ENCODE measurements at places on chromosomes 2 and 18. TPM values are rescaled to one million over a fixed set of nuclear protein-coding genes. Genes with fewer than 3 reads are reported as not detected.

PFN4 gene
- not detected for total RNA-seq

KIAA2012 gene
- not detected for total RNA-seq

BMP10 gene
- total RNA-seq = not detected

STAT4 gene
- not detected for total RNA-seq

DNA sequence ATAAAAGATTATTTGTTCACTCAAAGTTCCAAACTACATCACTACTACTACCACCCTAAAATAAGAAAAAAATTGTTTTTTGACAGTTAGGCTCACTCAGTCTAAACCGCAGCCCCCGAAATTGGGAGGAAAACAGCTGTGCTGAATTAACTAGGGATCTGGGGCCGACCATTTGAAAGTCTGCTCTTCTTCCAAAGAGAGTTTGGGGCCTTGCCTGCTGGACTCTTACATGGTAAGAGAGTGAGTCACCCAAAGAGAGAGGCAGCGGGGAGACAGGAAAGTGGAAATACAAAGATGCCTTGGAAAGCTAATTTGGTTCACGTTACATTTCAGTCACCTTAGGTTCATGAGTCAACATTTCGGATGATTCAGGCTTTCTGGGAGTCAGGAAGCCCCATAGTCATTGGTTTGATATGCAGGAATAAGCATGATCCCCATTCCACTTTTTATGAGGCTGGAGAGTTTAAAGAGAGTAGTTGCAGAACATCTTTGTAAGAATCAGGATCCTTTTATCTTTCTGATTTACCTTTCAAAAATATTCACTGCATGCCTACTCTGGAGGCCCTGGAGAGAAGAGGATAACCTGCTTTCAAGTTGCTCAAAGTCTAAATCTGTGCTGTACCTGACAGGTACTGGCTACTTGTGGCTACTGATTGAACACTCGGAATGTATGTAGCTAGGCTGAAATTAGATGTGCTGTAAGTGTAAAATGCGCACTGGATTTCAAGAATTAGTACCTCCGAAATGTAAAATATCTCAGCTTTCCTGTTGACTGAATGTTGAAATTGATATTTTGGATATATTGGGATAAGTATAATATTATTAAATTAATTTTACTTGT, 995 bp upstream of the RTN4 start:
- H3K27me3 ChIP-seq = no peaks in the 10 kb centered on the region
- DNase-seq = peak; percentile 55
- H3K27ac ChIP-seq = peak overlapping the region; percentile 100
- peak overlapping the region; percentile 96 for H3K4me3 ChIP-seq
- peaks cover 28% of the 10 kb centered on the region for H3K4me1 ChIP-seq

- no peaks in the 10 kb centered on the region for H3K4me1 ChIP-seq
- H3K27ac ChIP-seq = no peak overlapping the region
- DNase-seq = no peak
- H3K27me3 ChIP-seq = no peaks in the 10 kb centered on the region
These were observed 274.8 kb upstream of the TRIB2 start for GRCh38 chr2:12441750-12442475.

- H3K27ac ChIP-seq = no peak overlapping the region
- no peak overlapping the region for H3K4me3 ChIP-seq
- H3K27me3 ChIP-seq = no peaks in the 10 kb centered on the region
- no peak for DNase-seq
- no peaks in the 10 kb centered on the region for H3K4me1 ChIP-seq
These were observed 309.7 kb downstream of the RAD51AP2 start for GRCh38 chr2:17208511-17208910.

ASPRV1 gene
- total RNA-seq = 0.95 TPM

DNA sequence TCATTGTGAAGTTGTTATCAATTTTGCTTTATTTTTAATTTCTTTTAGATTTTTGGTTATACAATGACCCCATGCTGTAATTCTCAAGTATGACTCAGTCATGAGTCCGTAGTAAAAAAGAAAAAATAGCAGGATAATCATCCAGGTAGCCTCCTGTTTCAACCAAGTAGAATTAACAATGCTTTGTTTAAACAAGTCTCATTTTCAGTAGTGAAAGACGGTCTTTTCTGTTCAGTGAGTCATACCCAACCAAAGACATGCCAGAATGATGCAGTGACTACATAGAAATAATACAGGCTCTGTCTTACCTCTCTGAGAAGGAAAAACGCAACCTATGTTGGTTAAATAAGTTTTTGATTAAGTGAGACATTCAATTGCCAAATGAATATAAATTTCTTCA, 67.8 kb upstream of the DSC1 start:
- H3K36me3 ChIP-seq = no peaks in the 10 kb centered on the region
- no peak overlapping the region for H3K27ac ChIP-seq
- no peak for DNase-seq

DNA sequence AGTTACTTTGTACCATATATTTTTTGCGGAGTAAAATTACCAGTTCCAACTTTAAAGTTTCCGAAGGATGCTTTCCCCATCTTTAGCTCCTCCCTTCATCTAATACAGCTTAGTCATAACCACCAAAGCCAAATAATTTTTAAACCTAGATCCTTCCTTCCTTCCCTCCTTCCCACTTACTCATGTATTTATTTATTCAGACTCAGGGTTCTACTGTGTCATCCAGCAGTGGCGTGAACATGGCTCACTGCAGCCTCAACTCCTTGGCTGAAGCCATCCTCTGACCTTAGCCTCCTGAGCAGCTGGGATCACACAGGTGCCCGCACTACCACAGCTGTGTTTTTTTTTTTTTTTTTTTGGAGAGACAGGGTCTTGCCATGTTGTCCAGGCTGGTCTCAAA, 4.4 kb downstream of the LPIN2 start:
- no peak overlapping the region for H3K4me3 ChIP-seq
- H3K27me3 ChIP-seq = no peaks in the 10 kb centered on the region
- no peak overlapping the region for H3K27ac ChIP-seq

DNA sequence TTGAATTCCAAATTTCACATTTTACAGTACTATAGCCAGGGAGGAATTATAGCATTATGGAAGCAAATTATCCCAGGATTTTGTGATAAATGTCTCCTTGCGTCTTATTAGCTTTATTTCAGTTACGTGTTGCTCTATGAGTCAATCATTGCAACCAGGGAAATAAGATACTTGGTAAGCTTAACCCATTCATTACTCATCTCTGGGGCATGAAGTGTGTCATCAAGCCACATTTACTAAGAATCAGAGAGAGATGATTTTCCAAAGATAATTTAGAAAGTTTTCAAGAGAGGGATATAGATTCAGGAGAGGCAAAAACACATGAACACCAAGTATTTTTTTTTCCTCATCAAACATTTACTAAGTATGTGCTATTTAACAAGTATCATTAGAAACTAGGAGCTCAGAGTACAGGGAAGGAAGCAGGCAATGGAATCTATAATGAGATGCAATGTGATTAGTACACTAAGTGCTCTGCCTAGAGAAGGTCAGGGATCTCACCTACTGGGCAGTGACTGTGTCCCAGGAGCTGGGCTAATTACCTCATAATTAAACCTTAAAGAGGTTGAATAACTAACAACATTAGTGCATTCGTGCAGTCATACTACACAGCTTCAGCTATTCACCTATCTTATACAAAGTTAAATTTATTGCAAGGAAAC, 217.8 kb upstream of the NXPH2 start:
- no peaks in the 10 kb centered on the region for H3K4me1 ChIP-seq
- no peak overlapping the region for H3K27ac ChIP-seq
- H3K4me3 ChIP-seq = no peak overlapping the region
- no peaks in the 10 kb centered on the region for H3K27me3 ChIP-seq
- H3K36me3 ChIP-seq = no peaks in the 10 kb centered on the region

TRIM54 gene
- 1.9 TPM for total RNA-seq

DNA sequence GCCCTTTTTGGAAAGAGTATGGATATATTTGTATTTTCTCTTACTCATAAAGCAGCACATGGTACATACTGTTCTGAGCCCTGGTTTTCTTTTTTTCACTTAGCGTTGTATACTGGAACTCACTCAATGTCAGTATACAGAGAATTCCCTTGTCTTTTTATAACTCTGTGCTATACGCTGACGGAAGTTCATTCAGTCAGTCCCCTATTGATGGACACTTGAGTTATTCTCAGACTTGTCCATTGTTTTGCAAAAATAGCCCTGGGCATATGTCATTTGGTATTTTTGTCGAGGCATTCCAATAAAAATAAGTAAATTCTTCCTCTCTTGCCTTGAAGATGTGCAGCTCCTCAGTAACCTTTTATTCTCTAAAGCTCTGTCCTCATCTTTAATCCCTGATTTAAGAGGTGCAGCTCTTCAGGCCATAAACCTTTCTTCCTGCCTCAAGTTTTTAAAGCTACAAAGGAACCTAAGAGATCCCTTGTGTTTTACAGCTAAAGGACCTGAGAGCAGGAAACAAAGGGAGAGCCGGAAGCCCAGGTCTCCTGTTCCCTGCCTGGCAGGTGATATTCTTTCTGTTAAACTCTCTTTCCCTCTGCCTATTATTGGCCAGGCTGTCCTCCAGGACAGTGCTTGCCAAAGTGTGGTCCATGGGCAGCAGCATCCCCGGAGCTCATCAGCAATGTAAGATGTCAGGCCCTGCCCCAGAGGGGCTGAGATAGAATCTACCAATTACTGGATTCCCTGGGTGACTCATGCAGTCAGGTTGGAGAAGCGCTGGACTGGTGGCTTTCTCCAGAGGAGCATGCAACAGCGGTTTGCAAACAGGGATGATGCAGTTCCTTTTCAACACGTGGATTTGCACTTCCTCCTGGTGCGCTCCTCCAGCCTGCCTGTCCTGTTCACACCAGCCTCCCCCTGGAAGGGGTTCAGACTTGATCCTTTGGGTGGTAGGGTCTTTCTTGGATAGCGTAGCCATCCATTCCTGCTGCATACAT, 158.0 kb downstream of the NEDD4L start:
- H3K4me1 ChIP-seq = peaks cover 32% of the 10 kb centered on the region
- H3K27me3 ChIP-seq = no peaks in the 10 kb centered on the region
- H3K27ac ChIP-seq = peak overlapping the region; percentile 76
- DNase-seq = peak; percentile 46

GRCh38 chr2:148876202-148876594, 1.2 kb downstream of the KIF5C start:
- peak overlapping the region; percentile 39 for H3K4me3 ChIP-seq
- H3K27ac ChIP-seq = no peak overlapping the region
- peaks cover 55% of the 10 kb centered on the region for H3K27me3 ChIP-seq

FSHR gene
- total RNA-seq = not detected

- no peak for DNase-seq
- H3K4me1 ChIP-seq = peaks cover 4% of the 10 kb centered on the region
These were observed 198.9 kb downstream of the SMAD7 start for GRCh38 chr18:48751727-48752468.

DNA sequence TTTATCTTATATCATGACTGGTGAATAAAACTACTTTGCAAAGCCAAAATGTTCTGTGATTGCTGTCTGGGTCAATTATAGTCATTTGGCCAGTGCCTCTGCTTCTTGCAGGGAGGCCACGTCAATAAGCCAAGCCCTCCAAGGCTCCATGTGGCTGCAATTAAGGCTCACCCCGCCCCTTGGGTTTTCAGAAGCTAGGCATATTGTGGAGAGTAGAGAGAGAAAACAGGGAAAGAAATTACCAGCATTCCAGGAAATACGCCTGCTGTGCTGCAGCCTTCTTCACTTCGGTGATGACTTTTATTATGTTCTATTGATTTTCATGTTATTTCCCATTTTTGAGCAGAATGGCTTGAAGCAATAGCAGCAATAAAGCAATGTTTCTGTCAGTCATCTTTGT, 319.7 kb downstream of the SOX11 start:
- H3K4me1 ChIP-seq = no peaks in the 10 kb centered on the region
- no peak overlapping the region for H3K4me3 ChIP-seq
- no peaks in the 10 kb centered on the region for H3K27me3 ChIP-seq
- no peaks in the 10 kb centered on the region for H3K36me3 ChIP-seq
- H3K27ac ChIP-seq = no peak overlapping the region
- no peak for DNase-seq

GRCh38 chr2:134107402-134107801, 146.5 kb upstream of the MGAT5 start:
- no peaks in the 10 kb centered on the region for H3K27me3 ChIP-seq
- no peak overlapping the region for H3K4me3 ChIP-seq
- no peaks in the 10 kb centered on the region for H3K36me3 ChIP-seq
- no peak overlapping the region for H3K27ac ChIP-seq
- H3K4me1 ChIP-seq = no peaks in the 10 kb centered on the region
- DNase-seq = no peak

DNA sequence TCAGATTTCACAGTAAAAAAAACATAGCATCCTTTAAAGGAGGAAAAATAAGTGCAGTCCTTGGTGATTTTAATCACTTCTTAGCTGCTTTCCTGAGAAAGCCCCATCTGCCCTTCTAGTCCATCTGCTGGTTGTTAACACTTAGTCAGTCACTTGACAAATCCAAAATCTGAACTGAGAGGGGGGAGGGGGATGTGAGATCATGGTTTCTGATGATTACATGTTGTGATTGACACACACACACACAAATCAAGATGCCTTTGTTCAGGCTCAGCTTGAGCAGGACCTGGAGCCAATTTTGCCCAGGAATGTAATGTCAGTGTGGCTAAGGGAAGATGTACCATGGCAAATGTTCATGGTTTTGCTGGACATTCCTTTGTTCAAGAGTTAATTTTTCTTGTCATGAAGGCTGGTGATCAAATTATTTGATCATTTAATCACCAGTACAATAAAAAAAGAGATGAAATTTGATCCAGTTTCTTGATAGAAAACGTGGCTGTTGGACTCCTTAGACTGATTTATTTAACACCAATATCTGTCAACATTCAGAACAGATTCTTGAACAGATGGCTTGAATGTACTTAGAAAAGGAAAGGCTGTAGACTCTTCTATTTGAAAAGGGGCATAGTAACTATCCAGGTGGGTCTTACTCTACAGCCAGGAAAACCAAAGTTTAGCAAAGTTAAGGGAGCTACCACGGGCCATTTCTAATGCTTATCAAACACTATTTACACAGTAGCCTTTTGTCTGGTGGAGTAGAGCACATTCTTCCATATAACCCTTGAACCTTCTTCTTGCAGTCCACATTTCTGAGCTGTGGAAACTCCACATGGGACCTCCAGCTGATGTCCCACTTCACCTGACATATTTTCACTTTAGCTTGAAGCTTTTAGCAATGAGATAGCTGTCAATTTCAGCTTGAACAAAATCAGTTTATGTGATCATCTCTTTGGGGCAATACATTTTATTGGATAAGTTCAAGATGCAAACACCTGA, 408.7 kb downstream of the PIK3C3 start:
- no peak overlapping the region for H3K4me3 ChIP-seq
- no peaks in the 10 kb centered on the region for H3K36me3 ChIP-seq
- H3K27me3 ChIP-seq = no peaks in the 10 kb centered on the region
- H3K27ac ChIP-seq = no peak overlapping the region
- no peak for DNase-seq
- no peaks in the 10 kb centered on the region for H3K4me1 ChIP-seq

ABCB11 gene
- 18.4 TPM for total RNA-seq

CFC1 gene
- not detected for total RNA-seq

SCN7A gene
- 22.2 TPM for total RNA-seq

- H3K27me3 ChIP-seq = no peaks in the 10 kb centered on the region
- peak overlapping the region; percentile 52 for H3K27ac ChIP-seq
- peaks cover 31% of the 10 kb centered on the region for H3K4me1 ChIP-seq
- DNase-seq = no peak
These were observed 19.0 kb downstream of the BIN1 start for GRCh38 chr2:127087791-127088495.

ASIC4 gene
- not detected for total RNA-seq

ZNG1B gene
- total RNA-seq = 56.5 TPM
